ENCODE measurements at places on chromosomes 12 and 14. TPM values are rescaled to one million over a fixed set of nuclear protein-coding genes. Genes with fewer than 3 reads are reported as not detected.

DNA sequence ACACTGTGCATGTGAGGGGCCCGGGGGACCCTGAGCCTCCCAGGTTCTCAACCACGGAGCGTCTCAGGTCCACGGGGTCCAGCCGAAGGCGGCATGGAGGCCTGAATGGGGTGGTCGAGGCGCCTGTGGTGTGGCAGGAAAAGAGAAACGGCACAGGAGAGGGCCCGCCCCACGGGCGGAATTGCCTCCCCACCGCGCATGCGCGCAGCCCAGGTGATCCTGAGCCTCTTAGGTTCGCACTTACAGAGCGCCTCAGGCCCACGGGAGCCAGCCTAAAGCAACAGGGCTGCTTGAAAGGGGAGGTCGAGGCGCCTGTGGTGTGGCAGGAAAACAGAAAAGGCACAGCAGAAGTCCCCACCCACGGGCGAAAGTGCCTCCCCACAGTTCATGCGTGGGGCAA is 311.0 kb downstream of the ALG10 start:
- no peak for DNase-seq

- peak; percentile 3 for DNase-seq
These were observed 64.9 kb downstream of the GPHN start for GRCh38 chr14:66572826-66573225.

DNA sequence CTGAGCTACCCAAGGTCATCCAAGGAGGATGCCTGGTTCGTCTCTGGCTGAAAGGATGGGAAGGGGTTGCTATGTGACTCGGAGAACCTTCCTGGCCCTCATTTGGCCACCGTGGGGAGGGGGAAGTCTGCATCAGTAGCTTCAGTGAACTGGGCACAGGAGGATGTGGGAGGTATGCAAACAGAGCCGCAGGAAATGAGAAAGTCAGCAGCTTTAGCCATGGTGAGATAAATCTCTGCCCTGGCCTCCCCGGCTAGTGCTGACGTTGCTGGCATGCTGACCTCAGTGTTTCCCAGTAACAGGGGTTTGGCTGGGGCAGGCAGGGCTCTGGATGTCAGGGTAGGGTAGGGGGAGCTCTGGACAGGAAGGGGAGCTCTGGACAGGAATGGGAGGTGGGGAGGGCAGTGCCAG is 2.3 kb upstream of the CEBPE start:
- DNase-seq, result peak; percentile 82

GRCh38 chr12:76276499-76277151 is 71.6 kb downstream of the BBS10 start:
- DNase-seq, result peak; percentile 36

The TCP11L2 gene
- total RNA-seq, result 82.6 TPM

GRCh38 chr14:104563742-104564615 is 15.6 kb upstream of the C14orf180 start:
- peak; percentile 39 for DNase-seq

The PPFIBP1 gene
- 93.0 TPM for total RNA-seq

DNA sequence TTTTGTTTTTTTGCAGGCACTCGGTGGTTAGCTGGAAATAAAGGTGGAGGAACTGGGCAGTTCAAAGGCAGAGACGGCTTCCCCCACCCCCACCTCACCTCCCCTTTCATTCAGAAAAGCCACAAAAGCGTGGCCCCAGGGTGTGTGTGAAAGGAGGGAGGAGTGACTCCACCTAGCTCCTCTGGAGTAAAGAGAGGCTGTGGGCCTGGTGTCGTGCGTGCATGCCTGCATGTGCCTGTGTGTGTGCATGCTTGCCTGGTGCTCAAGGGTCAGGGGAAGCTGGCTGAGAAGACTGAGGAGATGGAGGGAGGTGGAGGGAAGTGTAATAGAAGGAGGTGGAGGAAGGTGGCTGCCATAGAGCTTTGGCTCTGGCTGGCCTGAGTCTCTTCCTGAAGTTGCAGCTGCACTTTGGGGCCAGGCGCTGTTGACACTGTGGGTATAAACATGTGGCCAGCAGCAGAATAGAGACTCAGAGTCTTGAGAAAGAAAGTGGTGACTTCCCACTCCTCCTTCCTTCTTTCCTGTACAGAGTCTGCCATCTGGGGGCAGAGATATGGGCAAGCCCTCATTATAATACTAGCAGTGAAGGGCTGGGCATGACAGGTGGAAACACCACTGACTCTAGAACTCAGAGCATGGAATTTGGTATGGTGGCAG is 36.9 kb upstream of the SINHCAF start:
- no peak for DNase-seq

DNA sequence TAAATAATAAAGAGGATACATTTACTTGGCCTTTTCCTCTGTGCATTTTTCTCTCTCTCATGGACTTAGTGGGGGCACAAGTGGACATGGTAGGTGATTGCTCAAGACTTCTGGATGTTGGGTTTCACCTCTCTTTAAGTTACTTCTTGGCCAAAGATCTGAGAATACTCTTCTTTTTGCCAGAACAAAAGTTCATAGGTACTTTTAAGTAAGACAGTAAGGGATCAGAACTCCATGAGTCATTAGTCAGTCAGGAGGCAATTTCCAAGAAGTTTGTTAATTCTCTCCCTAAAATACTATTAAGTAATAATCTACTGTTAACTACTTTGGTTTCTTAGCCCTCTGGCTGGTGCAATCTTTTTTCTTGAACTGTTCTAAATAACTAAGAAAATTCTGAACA is 84.2 kb downstream of the GRIP1 start:
- peak; percentile 21 for DNase-seq

GRCh38 chr12:3727877-3728632 is 24.9 kb downstream of the CRACR2A start:
- DNase-seq, result peak; percentile 54

DNA sequence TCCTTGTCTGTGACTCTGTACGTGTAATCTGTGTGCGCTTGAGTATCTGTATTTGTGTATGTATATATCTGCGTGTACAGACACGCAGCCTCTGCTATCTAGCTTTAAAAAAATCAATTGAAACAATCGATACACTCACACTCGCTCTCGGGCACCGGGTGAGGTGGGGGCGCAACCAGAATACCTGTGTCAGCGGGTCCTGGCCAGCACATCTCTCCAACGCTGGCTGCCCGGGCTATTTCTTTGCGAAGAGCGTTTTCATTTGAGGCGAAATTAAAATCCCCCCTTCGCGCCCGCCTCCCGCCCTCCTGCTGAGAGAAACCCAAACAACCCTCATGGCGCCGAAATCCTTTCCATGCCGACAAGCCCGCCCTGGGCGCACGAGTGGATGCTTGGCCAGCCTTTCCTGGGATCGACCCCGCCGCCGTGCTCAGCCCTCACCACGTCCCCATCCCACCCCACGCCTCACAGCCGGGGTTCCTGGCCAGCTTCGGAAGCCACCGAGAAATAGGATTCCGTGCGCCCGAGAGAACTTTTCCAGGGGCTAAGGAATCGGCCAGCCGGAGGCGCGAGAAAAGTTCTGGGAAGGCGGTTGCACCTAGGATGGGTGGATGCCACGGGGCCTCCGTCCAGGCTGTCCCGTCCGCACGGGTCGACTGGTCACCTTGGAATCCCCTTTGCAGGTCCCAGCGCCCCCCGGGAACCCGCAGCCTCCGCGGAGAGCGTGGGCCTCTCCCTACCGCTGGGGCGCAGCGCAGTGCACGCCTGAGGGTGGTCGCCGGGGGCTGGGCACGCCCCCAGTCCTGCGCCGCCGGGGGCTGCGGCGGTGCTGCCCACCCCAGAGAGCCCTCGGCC is 1.0 kb downstream of the ZDHHC22 start:
- DNase-seq, result no peak

The RPGRIP1 gene
- under 0.01 TPM for total RNA-seq

- DNase-seq, result peak; percentile 37
These were observed 31.5 kb upstream of the SRP54 start for GRCh38 chr14:34951286-34951685.

GRCh38 chr12:19778797-19779196 is 339.5 kb downstream of the AEBP2 start:
- no peak for DNase-seq

The ACSS3 gene
- total RNA-seq, result 32.9 TPM

GRCh38 chr12:50620978-50621360 is 116.2 kb downstream of the DIP2B start:
- DNase-seq, result no peak

The SERPINA9 gene
- total RNA-seq, result not detected

GRCh38 chr14:77303417-77304156 is 17.1 kb downstream of the POMT2 start:
- DNase-seq, result peak; percentile 98

DNA sequence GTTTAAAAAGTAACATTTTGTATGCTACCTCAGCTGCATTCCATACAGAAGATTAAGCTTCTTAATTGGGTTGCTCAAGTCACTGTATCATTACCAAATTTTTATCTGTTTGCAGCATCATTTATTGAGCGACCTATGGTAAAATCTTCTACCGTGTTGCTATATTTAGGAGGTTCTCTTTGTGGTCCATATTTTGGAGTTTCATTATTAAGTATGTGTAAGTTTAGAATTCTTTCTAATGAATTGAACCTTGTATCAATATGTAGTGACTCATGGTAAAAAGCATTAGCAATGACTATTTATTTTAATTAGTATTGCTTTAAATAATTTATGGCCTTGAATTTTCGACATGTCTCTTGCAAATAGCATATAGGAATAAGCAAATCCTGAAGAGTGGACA is 42.2 kb downstream of the CSRP2 start:
- no peak for DNase-seq

The BCL2L2 gene
- total RNA-seq, result 17.2 TPM

DNA sequence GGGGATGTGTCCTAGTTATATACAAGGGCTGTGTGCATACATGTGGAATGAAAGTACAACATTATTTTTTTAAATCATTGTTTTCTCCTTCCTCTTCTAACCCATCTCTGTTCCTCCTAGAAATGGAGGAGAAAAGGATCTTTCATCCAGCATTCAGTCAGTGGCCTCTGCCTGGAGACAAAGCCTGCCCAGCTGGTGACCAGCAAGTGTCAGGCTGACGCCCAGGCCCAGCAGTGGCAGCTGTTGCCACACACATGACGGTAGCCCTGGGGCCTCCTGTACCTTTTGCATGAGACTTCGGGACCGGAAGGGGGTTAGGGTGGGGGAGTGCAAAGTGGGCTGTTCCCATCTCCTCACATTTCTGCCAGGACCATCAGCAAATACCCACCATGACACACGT is 46.2 kb downstream of the ERH start:
- no peak for DNase-seq

- DNase-seq, result no peak
These were observed 95.1 kb downstream of the RPAP3 start for GRCh38 chr12:47610686-47611252.

The SLC7A8 gene
- total RNA-seq, result 5.1 TPM

The CFAP54 gene
- total RNA-seq, result 5.1 TPM

The POTEM gene
- total RNA-seq, result not detected

The AHNAK2 gene
- 106 TPM for total RNA-seq

GRCh38 chr14:97851428-97851995 is 1054.3 kb downstream of the VRK1 start:
- DNase-seq, result no peak

DNA sequence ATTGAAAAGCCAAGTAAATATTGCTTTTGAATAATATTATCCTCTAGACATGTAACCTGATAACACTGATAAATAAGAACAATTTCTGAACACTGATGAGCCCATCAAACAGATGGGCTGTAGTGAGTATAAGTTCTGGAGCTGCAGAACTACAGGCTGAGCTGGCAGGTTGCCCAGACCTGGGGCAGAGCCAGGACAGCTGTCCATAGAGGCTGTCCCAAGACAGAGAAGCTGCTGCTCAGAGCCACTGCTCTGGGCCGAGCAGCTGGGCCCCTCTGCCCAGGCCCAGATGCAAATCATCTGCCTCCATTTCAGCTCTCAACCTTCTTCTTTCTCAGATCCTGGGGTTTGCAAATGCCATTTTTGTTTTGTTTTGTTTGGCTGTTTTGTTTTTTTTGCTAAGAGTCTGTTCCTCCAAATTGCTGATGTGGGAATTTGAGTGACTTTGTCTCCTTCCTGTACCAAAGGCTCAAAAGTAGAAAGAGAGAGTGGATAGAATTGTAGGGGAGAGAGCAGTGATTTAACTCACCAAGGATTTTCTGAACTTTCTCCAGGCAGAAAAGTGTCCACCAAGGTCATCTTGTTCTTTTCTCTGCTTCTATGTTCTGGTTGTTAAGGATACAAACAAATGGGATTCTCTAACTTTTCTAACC is 4.0 kb upstream of the TESPA1 start:
- peak; percentile 19 for DNase-seq

The PDZRN4 gene
- total RNA-seq, result not detected

DNA sequence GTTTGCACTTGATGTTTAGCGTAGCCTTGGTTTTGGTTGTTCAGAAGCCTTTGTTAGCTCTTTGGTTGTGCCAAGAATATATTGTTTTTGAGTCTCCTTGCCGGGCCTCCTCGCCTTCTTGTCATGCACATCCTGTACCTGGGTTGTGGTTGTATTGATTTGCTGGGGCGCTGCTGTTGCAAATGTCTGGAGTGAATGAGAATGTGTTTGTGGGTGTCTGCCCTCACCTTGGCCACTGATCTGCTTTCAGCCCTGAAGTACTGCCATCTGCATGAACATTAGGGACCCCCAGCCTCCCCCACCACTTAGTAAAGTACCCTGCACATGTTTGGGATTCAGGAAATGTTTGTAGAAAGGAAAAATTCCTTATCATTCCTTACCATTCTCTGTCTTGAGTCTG is 16.5 kb downstream of the PRKCH start:
- no peak for DNase-seq

DNA sequence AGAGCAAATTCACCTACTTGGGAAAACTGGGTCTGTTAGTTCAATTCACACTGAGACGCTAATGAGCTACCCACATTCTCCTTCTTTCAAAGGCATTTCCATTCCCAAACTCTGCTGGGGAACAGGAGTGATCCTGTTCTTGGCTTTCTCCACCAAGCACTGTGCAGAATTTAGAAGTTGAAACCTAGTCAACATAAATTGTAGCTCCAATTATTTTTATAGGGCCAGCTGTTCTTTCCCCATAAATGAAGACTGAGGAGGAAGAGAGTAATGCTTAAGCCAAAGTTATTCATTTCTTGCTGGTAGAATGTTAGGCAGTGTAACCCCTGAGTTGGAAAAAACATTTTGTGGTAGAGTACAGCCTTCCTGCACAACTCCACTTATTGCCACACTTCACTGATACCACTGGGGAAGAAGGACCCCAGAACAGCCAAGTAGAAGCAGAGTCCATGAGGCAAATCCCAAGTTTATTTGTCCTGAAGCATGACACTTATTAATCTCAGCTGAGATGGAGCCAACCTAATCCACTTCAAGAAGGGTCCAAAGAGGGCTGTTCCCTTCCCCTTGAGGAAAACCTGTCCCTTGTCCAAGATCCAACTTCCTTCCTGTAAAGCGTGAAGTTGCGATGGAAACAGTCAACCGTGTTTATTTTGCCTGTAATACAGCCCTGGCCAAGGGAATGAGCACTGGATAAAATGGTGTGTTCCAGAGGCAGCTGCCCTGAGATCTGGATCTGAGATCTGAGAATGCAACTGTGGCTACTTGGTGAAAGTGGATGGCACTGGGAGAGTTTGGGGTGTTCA is 151.8 kb downstream of the TBX5 start:
- DNase-seq, result no peak

The ASB8 gene
- total RNA-seq, result 13.1 TPM

GRCh38 chr12:69688471-69689427 is 10.4 kb downstream of the BEST3 start:
- peak; percentile 98 for DNase-seq
